ENCODE measurements at places on chromosomes 7 and 10.

- no peak for DNase-seq
Observed at GRCh38 chr7:106609416-106609815, 51.5 kb downstream of the CCDC71L start.

DNA sequence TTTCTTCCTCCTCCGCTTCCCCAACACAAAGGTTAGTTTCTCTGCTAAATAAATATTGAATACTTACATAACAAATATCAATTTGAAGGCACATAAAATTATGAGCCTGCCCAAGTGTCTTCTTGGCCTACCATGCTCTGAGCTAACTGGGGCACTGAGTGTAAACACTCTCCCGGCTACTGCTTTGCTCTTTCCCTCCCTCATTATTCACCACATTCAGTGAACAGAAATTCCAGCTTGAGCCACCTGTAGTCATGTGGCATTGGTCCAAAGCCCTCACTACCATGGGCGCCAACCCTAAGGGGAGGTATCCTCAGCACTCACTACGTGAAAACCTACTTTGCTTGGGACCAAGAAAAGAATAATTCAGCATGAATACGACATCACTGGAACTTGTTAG is 409.0 kb downstream of the KCNMA1 start:
- DNase-seq: no peak

- DNase-seq: no peak
Observed at GRCh38 chr7:39894904-39895303, 55.2 kb upstream of the CDK13 start.

GRCh38 chr10:122420624-122421007 is 33.8 kb upstream of the ARMS2 start:
- no peak for DNase-seq

DNA sequence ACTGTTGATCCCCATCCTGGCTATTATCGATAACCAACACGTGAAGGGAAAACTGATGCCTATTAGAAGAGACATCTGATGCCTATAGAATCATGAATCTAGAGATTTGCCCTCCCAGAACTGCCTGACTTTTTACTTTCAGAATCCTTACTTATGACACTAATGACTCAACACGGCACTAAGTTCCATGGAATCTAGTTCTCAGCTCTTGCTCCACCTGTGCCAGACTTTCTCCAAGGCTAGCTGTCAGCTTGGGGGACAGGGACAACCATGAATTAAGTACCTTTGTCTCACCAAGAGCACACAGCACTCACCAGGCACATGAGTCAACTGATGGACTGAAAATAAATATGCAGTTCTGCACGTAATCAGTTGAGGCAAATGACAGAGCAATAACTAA is 184.2 kb downstream of the FRMD4A start:
- DNase-seq: no peak

- DNase-seq: no peak
Observed at GRCh38 chr7:10939237-10939910, 34.3 kb upstream of the PHF14 start.

GRCh38 chr10:114545071-114545470 is 113.0 kb downstream of the ABLIM1 start:
- no peak for DNase-seq

DNA sequence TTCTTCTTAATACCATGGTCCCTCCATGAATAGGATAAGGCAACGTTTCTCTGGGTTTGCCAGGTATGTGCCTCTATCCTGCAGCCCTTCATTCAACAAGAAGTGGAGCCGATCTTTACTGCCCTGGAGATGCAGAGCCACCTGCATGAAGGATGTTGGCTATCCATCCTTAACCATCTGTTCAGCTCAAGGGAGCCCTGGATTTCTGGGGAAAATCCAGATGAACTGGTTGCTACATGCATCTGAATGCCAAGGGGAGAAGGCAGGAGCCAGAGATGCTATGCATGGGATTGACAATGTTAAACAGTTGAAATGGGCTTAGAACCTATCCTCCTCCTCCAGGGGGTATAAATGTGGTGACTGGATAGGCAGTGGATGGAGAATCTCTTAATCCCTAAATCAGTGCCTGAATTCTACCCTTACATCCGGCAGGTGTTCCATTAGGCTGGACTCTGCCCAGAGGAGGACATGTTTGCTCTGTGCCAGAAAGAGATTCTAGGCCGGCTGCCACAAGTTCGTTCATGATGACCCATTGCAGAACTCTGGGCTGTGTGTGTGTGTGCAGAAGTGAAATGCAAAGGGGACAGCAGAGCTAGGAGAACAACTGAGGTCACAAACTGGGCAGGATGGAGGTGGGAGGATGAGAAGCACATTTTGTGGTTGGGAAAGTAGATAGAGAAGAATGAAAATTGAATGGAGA is 15.6 kb downstream of the CPED1 start:
- DNase-seq: no peak

DNA sequence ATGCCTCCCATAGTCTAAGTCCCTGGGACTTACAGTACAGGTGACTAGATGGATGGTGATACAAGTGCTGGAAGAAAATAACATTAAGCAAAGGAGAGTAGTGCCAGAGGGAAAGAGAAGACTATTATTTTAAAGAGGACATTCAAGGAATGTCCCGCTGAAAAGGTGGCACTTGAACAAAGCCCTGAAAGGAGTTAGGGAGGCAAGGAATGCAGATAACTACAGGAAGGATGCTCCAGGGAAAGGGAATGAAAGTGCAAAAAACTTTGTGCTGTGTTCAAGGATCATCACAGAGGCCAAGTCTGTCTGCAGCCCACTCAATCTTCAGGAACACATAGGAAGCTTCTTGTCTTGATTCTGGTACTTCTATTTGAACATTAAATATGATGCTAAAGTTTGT is 14.9 kb downstream of the ANKMY2 start:
- DNase-seq: no peak
